Mammary epithelial cell (primary cell): ENCODE measurements at places on chromosomes 16 and 17. TPM values are rescaled to one million over a fixed set of nuclear protein-coding genes. Genes with fewer than 3 reads are reported as not detected.

GRCh38 chr16:84683691-84684591 lies 15.9 kb upstream of the USP10 start:
- DNase-seq = no peak

GRCh38 chr17:59892251-59892923 lies 356 bp downstream of the TUBD1 start:
- DNase-seq = peak; percentile 98

- no peak for DNase-seq
Measured at GRCh38 chr17:77497578-77497934, 356.8 kb downstream of the SEC14L1 start.

DNA sequence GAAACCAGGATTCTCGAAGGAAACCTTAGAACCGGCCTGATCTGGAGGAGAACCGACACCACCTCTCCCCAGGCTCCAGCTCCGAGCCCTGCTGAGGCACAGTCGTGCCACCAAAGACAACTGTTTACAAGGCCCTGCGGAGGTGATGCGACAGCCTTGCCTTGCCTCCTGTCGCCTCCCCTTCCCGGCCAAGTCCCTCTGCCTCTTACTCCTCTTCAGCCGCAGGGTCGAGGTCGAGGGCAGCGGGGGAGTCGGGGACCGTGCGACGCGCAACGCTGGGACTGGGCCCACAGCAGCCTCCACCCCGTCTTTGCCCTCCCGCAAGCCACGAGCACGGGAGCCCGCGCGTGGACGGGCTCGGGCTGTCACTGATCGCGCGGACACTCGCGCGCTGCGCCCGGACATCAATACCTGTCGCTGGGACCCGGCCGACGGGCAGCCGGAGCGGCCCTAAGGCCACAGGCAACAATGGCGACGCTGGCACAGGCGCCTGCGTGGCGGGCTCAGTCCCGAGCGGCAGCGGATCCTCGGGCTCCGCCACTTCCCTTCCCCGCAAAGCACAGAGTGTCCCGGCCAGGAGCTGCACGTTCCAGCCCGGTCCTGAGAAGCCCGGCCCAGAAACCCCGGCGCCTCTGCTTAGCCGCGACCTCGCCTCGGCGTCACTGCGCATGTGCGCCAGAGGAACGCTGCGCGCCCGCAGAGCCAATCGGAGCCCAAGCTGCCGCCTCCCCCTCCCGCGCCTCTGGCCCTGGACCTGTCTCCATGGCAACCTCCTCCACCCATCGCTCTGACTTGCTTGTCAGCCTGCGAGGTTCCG lies at the start of gene ZNF287:
TSS of gene ZNF287 (minus strand) at position 664 of the 817 bp plus-strand sequence. CDS start 1,473 bp downstream, outside the sequence.
- DNase-seq = peak; percentile 81

DNA sequence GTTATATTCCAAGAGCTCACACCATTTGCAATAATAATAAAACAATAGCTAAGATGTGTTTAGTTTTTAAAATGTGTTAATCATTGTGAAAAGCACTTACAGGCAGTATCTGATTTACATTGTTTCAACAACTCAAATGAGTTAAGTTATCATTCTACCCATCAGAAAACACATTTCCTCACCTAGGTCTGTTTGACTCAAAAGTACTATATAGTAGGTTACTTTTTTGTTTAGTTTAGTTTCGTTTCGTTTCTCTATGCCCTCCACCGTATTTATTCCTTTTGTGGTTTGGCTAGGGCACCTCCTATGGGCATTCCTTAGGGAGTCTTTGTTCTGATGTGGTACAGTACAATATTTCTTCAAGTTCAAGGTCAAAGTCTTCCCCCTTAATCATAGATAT lies 201.6 kb downstream of the PRKCB start:
- DNase-seq = no peak

The CACNG5 gene
- not detected for total RNA-seq

The CYGB gene
- total RNA-seq = 2.7 and 3.3 TPM in 2 replicates

- DNase-seq = no peak
Measured at GRCh38 chr16:56980792-56981724, 8.3 kb upstream of the NLRC5 start.

GRCh38 chr16:51556694-51557340 lies 405.7 kb upstream of the SALL1 start:
- peak; percentile 93 for DNase-seq

GRCh38 chr17:42795061-42795460 lies 3.4 kb downstream of the COA3 start:
- DNase-seq = no peak

The AARS1 gene
- total RNA-seq = 191 and 307 TPM in 2 replicates

DNA sequence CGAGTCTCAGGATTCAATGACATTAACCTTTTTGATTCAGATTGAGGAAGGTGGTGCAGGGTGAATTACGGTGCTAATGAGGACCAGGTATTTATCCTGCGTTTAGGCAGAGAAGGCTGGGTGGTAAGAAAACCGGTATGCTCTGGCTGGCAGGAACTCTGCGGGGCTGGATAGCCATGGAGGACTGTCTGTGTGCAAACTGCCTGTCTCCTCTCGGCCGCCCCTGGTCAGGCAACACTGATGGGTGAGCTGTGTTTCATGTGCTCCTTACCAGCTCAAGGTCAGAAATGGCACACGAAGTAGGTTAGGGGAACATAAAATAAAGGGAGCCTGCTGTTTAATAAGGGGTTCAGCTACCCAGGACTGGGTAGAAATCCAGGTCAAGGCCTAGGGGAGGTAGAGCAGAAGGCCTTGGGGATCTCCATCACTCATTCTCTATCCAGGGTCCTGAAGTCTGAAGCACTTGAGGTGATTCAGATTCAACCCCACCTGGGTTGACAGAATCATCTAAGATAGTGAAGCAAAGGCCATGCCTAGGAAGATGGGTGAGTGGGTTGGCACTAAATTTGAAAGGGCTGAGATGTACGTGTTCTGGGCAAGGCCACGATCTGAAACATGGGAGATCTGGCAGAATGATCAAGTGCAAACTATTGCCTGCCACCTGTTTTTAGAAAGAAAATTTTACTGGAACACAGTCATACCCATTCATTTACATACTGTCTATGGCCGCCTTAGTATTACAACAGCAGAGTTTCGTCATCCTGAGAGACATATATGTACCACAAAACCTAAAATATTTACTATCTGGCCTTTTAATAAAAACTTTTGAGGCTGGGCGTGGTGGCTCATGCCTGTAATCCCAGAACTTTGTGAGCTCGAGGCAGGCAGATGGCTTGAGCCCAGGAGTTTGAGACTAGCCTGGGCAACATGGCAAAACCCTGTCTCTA lies 292.5 kb downstream of the XYLT1 start:
- DNase-seq = peak; percentile 14

The TM4SF5 gene
- not detected for total RNA-seq

- DNase-seq = peak; percentile 39
Measured at GRCh38 chr17:7632492-7632894, 2.6 kb downstream of the SHBG start.

The CCL13 gene
- total RNA-seq = not detected
